Activated T-cell treated with anti-CD3 and anti-CD28 coated beads, Interleukin-2, amount 50 U/mL, for 48 hours (primary cell): ENCODE measurements at places on chromosomes 6 and 20.

GRCh38 chr6:111441678-111442243 is 41.3 kb downstream of the REV3L start:
- no peak for DNase-seq

- no peak for DNase-seq
Observed at GRCh38 chr6:69379518-69379917, 417.3 kb downstream of the LMBRD1 start.

- no peak for DNase-seq
Observed at GRCh38 chr6:118080547-118080946, 173.5 kb downstream of the SLC35F1 start.

- no peak for DNase-seq
Observed at GRCh38 chr20:19440660-19441527, 228.5 kb downstream of the SLC24A3 start.

DNA sequence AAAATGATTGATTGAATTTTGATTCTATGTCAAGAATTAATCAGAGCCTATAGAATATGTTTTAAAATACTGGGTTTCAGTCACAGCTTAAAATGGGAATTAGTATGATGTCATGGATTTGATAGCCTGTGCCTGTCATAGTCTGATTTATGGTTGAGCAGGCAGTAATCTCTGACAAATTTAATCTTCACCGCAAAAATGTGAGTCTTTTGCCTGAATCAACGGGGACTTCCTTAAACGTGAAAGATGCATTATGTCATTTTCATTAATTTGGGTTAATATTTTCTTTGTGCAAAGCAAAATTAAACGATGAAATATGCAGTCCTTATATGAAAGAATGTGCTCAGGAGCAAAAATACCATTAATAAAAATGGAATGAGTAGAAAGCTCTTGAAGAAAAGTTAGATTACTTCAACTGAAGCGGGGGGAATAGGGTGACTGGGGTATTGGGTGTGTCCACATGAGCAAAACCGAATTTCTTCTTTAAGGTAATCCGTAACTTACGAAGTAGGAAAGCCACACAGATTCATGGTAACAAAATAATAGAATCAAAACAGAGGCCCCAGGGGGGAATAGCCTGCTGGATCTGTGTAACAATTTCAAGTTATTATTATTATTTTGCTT is 339.6 kb upstream of the NOX3 start:
- no peak for DNase-seq

- DNase-seq, result no peak
Observed at GRCh38 chr20:10412591-10413408, 21.2 kb downstream of the MKKS start.

GRCh38 chr6:5663259-5663658 is 343.5 kb downstream of the NRN1 start:
- no peak for DNase-seq

- DNase-seq, result no peak
Observed at GRCh38 chr20:45344168-45344860, 3.9 kb downstream of the SDC4 start.

DNA sequence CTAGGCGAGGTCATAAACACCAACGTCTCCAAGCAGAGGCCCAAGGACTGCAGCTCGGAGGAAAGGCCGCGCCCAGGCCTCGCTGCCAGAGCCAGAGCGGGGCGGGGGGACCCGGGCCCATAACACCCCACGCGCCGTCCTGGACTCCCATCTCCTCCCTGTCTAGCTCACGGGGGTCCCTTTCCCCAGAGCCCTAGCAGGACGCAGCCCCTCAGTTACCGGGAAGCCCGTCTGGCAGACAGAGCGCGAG is 44.9 kb downstream of the MDFI start:
- no peak for DNase-seq

GRCh38 chr6:33167374-33168283 is 24.6 kb downstream of the COL11A2 start:
- no peak for DNase-seq

DNA sequence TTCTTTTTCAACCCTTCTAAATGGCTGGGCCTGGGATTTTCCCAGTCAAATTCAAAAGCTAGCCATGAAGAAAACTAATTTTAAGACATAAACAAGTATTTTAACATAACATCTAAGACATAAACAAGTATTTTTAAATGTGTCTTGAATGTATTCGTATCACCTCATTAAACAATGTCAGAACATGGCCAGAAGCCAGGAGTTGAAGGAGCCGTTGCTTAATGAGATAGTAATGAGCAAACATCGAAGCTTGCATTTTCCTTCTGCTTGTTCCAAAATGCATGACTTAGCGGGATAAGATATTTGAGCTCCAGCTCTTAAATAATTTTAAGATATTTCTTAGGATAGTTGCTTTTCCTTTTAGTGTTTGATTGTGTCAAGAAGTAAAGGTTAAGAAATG is 4.2 kb upstream of the RNF182 start:
- DNase-seq, result no peak

- no peak for DNase-seq
Observed at GRCh38 chr6:89355511-89356194, 3.1 kb upstream of the UBE2J1 start.

DNA sequence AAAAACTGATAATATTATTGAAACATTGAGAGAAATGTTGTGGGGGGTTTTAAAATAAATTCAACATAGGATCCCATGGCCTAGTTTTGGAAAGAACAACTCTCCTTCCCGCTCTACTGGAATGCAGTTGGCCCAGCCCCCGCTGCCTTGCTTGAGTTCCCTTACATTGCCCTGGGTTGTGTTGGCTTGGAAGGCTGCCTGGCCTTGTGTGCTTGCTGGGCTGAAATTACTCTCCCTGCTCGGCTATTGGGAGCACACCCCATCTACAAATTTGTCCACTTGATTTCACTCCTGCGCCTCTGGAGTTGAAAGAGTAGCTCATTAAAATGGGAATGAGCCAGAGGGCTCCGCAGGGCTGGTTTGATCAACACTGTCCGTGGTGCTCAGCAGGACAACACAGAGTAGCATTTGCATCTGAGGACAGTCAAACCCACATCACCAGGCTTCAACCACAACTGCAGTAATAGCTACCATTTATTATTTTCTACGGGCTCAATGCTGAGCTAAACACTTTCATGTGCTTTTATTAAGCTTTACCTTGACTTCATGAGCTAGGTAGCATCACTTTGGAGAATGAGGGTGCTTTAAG is 35.2 kb downstream of the DOK5 start:
- no peak for DNase-seq

- no peak for DNase-seq
Observed at GRCh38 chr6:56144538-56145324, 102.6 kb downstream of the COL21A1 start.

GRCh38 chr20:15045246-15045645 is 707.8 kb upstream of the FLRT3 start:
- DNase-seq, result no peak
